HS-27A (cell line): ENCODE measurements at places on chromosomes 6 and 20.

GRCh38 chr20:53609491-53610445 lies 16.1 kb upstream of the ZNF217 start:
- no peak for DNase-seq

GRCh38 chr6:120378582-120379220 lies 955.6 kb downstream of the TBC1D32 start:
- DNase-seq, result no peak

GRCh38 chr6:142416179-142416578 lies 114.4 kb downstream of the ADGRG6 start:
- peak; percentile 96 for DNase-seq

DNA sequence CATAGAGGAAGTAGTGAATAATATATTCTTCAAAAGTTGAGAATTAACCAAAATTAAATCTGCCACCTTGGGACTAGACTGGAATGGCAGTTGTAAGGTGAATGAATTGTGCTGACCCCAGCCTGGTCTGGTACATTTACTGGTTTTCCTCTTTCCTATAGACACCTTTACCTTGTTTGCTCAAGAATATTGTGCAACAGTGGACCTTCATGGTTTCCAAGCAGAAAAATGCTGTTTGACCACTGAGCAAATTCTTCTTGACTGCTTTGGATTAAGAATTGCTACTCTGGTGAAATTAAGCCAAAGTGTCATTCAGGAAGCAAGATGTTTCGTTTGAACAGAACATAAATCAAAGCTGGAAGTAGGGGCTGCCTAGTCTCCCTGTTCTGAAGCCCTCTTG lies 156.6 kb upstream of the TAB2 start:
- no peak for DNase-seq

DNA sequence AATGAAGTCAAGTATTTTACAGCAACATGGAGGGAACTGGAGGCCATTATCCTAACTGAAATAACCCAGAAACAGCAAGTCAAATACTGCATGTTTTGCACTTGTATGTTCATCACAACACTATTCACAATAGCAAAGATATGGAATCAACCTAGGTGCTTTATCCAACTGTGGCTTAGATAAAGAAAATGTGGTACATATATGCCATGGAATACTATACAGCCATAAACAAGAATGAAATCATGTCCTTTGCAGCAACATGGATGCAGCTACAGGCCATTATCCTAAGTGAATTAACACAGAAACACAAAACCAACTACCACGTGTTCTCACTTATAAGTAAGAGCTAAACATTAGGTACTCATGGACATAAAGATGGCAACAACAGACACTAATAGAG lies 91.5 kb upstream of the E2F3 start:
- no peak for DNase-seq

- DNase-seq, result no peak
Measured at GRCh38 chr6:126337323-126337722, 2.6 kb upstream of the CENPW start.

- DNase-seq, result no peak
Measured at GRCh38 chr20:17959257-17959627, 9.4 kb downstream of the SNX5 start.

DNA sequence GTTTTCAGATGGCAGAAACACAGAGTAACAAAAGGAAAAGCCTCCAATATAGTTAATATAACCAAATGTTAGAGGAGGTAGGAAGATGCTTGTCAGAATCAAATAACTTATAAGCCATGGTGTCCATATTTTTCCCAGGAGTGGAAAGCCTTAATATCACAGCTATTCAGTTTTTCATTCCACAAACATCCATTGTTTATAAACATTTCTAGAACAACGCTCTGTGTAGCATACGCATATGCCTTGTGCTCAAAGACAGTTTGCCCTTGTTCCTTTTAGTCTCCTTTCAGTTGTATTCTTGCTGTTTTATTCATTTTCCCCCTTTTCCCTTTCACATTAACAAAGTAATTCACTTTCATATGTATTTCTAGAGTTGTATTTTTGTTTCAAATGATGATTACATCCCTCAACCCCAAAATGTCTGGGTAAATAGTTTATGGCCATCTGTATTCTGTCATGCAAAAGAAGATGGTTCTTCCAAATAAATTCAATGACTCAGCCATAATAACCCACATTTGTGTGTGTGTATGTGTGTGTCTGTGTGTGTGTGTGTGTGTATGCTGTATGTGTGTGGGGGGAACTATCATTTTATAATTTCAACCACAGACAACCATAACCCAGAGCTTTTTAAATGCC lies 455.7 kb upstream of the SOX4 start:
- no peak for DNase-seq

- no peak for DNase-seq
Measured at GRCh38 chr6:108489699-108490098, 71.0 kb upstream of the FOXO3 start.

- no peak for DNase-seq
Measured at GRCh38 chr6:38508286-38508685, 131.4 kb downstream of the BTBD9 start.

DNA sequence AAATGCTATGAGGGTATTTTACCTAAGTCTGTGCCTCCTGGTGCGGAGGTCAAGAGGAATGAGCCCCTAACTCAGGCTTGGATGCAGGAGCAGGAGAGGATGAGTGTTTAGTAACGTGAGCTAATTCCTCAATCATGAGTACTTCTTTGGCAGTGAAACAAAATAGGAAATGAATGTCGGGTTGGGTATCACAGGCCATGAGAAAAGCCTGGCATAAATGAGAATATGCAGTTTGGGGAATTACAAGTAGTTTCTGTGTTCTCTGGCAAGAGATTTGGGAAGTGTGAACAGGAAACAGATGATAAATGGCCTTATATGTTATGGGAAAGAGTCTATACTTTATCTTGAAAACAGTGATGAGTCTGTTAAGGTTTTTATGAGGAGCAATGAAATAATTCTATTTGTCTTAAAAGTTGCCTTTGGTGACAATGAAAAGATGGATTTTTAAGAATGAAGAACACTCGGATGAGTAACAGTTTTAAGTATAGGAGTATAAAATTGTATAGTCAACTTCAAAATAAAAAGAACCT lies 59.0 kb upstream of the RNF146 start:
- no peak for DNase-seq

- no peak for DNase-seq
Measured at GRCh38 chr20:37155987-37156386, 23.1 kb upstream of the RPN2 start.

- no peak for DNase-seq
Measured at GRCh38 chr6:170265655-170266054, 25.2 kb downstream of the DLL1 start.

GRCh38 chr6:142568857-142569597 lies 267.2 kb downstream of the ADGRG6 start:
- no peak for DNase-seq

DNA sequence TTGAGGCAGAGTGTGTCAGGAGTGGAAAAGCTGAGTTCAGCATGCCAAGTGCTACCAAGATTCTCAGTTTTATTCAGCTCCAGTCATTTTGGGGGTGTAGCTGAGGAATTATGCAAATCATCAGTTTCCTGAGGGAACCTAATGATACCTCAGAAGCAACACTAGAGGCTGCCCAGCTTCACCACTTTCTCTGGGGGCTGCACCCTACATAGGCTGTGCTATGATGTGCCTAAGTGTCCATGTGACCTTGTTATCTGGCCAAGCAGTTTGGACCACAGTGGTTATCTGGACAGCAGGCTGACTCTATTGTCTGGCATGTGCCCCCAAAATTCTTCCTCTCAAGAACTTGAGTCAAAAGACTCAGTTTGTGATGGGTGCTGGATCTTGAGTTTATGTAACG lies 374.6 kb upstream of the SYNCRIP start:
- DNase-seq, result no peak

DNA sequence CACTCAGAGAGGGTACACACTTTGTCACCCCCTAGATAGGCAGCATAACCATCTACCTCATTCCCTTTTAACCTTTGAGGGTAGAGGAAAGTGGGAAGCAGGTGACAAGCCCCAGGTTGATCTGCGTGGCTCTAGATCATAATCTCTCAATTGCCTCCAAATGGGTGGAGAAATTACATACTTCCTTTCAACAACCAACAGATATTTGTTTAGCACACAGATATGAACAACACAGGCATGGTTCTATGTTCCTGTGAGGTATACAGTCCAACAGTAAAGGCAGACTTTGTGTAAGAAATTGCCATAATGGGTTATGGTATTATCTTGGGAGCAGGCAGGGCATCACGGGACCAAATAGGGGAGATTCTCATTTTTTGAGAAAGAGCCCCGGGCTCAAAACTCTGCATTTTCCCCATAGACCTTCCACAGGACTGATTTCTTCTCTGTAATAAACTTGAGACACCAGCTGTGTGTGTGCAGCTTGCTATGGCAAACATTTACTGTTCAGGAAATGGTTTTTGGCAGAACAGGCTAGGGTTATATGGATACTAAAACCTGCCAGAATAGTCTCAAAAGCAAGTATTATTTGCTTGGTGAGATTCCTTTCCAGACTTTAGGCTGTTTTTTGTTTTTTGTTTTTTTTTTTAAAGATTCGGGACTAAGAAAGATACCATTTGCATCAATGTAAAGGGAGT lies 126.2 kb downstream of the CD164 start:
- DNase-seq, result no peak
